GM12864 (cell line): ENCODE measurements at places on chromosomes 3 and 15.

DNA sequence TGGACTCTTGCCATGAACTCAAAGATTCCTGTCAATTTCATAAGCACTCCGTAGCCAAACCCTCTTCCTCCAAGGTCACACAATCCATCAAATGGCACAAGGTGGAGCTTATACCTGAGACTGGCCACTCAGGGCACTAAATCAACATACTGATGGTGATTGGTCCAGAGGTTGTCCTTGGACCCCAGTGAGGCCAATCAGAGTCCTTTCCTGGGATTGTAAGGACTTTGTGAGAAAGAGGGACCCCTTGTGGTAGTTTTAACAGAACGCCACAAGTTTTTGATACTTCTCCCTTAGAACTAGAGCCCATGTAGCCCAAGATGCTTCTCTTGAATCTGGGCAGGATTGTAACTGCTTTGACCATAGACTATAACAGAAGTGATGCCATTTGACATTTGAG lies 44.4 kb upstream of the LARS2 start:
- no peak for DNase-seq

DNA sequence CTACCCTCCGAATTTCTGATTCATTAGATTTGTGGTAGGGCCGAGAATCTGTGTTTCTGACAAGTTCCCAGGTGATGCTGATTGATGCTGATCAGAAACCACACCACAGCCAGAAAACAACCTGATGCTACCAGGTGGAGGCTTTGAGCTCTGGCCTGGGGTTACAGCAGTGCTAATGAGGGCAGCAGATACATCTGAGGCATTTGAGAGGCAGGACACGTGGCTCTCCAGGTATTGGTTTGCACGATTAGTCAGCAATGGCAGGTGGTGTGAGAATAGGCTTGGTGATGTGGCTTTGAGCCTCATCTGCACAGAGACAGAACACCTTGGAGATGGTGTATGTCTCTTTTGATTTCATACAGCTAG lies 78.8 kb upstream of the THBS1 start:
- no peak for DNase-seq

- DNase-seq: no peak
These were observed 44.4 kb downstream of the ADAMTSL3 start for GRCh38 chr15:83698294-83698693.

DNA sequence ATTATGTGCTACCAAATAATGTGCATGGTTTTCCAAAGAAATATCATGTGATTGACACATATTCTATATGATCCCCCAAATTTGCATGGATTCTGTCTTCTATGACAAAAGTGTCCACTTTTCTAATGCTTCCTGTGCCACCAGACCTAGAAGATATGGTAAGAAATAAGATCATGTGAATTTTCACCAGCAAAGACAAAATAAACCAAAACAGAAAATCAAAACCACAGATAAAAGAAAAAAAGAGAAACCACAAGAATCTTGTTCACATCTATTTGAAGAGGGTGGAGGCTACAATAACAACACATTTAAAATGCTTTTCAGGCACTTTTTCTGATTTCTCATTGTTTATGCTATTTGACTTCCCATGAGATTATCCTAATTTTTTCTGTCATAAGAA lies 303.4 kb downstream of the DIPK2A start:
- no peak for DNase-seq

DNA sequence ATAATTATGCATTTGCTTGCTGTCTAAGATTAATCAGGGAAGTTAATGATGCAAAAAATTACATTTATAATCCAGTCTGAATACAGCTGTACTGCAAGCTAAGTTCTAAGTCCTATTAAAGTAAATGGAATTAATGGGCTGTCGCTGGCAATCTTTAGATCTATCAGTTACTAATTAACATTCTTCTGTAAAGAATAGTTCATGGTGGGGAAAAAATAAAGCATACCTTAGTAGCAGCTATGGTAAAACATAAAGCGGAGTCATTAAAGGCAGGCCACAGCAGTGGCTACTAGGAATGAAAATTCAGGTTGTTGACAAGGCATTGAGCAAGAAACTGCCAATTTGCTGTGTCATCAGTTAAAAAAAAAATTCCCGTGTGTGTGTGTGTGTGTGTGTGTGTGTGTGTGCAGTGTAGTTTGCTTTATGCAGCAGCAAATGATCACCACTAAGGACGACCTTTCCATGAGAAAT lies 129.8 kb downstream of the ZNF385D start:
- no peak for DNase-seq

DNA sequence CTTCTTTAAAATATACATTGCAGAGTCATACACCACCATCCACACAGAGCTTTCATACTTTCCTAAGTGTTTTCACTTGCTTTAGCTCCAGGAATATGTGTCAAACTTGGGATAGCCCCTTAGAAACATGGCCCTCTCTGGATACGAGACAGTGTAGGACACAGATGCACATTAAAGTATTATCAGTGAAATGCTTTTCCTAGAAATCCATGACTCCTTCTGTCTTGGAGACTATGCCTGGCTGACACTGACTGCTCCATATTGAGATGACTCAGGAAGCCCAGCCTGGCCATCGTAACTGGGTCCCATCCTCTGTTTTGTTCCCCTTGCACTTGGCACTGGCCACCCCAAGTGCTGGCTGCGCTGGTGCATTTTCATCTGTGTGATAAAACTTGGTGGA lies 204.8 kb downstream of the PDZRN3 start:
- DNase-seq: no peak

DNA sequence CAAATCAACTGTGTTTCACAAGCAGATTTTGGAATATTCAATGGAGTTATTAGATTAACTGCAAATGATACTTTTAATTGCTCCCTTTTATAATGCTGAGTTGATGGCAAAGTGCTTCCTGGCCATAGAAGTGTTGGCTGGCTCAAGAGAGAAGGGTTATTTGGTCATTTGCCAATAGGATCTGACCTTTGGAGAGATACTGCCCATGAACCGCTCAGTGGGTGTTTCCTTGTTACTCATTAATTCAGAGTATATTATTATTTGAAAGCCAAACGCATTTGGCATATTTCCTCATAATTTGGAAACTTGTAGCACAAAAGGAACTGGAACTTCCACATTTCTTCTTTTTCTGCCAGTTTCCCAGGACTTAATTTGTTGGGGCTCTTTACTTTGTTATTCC lies 234.7 kb downstream of the CDIN1 start:
- no peak for DNase-seq

DNA sequence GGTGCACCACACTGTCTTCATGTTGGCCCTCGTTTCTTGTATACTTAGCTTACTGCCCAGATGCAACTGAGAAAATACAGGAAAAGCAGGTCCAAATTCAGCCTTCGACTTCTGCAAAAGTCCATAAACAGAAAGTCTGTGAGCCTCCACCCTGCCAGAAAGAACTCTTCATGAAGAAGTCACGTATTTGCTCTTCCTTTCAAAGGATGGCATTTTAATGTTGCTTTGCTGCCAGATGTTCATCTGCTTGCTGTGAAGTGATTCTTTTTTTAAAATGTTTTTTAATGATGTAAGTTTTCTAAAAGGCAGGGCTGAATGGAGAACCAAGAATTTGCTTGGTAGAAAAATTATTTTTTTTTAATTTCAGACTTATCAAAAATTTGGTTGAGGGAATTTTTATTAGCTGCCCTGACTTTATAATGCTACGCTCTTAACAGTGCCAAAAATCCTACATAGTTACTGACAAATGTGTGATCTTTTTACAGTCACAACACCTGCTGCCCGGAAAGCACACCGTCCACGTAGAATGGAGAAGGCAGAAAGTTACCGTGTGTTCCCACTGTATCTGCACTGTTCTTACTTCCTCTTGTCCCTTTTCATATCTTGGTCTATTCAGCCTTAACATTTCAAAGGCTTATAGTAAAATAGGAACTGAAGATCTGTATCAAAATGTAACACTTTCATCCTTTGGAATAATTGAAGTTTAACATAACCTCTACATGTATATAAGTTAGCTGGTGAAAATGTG lies 136.3 kb downstream of the LRRC28 start:
- no peak for DNase-seq

- DNase-seq: no peak
These were observed 67.1 kb downstream of the MB21D2 start for GRCh38 chr3:192850451-192850981.
